Stimulated activated CD8-positive, alpha-beta memory T cell treated with anti-CD3 and anti-CD28 coated beads, Interleukin-4, amount 100 ng/mL, for 1 hour (primary cell): ENCODE measurements at places on chromosomes 2 and 18.

GRCh38 chr2:58204195-58204959 is 36.7 kb downstream of the FANCL start:
- DNase-seq: no peak

DNA sequence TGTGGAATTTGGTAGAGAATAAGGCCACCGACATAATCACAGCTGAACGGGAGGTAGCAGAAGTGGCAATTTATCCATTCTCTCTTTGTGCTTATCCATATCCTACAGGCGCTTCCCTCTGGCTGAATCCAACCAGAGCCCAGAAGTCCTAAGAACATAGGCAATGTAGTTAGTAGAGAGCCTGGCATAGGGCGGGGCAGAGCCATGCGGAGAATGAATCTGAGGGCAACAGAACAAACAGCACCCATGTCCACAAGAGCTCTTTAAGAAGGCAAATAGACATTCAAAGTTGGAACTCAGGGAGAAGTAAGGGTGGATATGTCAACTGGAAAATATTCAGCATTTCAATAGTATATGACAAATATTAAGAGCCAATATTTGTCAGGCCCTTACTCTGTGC is 305.9 kb upstream of the VWC2L start:
- no peak for DNase-seq

GRCh38 chr2:212939777-212940531 is 211.5 kb downstream of the IKZF2 start:
- no peak for DNase-seq

DNA sequence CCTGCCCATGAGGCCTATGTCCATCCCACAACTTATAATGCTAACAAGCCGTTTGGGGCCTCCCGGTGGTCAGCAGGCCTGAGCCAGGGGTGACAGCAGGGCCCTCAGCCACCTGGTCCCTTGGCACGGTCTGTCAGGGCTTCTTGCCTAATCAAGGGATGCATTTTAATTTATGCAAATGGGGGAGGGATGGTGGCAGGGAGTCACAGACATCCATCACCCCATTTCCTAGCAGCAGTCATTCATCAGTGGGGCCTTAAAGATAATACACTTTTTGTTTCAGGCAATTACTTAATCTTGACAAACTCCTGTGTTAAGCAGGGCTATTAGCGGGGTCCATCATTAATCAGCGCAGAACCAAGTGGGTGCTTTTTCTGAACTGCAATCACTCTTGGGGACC is 174.5 kb downstream of the GLI2 start:
- DNase-seq: no peak

GRCh38 chr2:113233593-113234550 is 44.8 kb downstream of the PAX8 start:
- DNase-seq: no peak

DNA sequence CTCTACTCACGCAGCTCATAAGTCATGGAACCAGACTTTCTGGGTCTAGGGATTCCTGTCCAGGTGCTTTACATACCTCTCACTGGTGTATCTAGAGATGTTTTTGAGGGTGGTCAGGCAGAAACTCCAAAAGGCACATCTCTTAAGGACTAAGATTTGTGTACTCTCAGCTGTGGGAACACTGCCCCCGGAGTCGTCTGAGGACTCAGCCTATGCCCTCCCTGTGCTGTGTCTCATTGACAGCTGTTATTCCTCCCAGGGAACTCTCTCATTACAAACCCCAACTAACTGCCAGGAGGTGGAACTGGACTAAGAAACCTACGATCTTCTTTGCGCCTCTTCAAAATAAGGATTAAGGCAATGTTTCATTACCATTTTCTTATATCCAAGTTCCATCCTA is 293.9 kb upstream of the DLGAP1 start:
- DNase-seq: no peak
